ENCODE measurements at places on chromosomes 3 and 15. TPM values are rescaled to one million over a fixed set of nuclear protein-coding genes. Genes with fewer than 3 reads are reported as not detected.

CPEB1 gene
- 1.3 TPM for total RNA-seq

DNA sequence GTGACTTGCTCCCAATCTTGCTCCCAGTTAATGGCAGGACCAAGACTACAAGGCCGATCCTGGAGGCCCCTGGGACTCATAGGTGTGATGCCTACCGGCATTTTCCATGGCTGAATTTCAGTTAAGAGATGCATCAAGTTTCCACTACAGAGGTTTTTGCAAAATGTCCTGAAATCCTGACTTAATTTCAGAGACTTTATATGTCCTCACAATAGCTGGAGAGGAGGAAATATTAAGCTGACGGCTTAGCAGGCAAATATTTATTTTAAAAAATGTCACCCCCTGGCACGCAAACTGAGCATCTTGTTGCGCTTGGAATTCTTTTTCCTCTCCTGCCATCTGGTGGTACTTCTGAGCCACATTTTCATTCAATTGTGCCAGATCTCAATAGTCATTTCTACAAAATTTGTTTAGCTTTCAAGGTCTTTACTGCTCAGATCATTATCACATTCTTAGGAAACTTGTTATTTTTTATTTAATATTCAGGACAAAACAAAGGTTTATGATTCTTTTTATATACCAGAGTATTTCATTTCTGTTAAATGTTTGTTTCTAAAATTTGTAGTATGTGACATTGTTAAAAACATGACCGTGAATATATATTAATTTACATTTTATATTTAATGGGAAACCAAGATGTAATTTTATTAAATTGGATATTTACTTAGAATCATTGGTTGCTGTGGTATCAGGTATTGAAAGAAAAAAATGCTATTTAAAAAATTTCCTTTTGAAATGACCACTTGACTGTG lies 189.2 kb upstream of the THRB start:
- no peaks in the 10 kb centered on the region for H3K36me3 ChIP-seq
- DNase-seq = peak; percentile 65
- no peaks in the 10 kb centered on the region for H3K4me1 ChIP-seq
- no peaks in the 10 kb centered on the region for H3K27me3 ChIP-seq

DNA sequence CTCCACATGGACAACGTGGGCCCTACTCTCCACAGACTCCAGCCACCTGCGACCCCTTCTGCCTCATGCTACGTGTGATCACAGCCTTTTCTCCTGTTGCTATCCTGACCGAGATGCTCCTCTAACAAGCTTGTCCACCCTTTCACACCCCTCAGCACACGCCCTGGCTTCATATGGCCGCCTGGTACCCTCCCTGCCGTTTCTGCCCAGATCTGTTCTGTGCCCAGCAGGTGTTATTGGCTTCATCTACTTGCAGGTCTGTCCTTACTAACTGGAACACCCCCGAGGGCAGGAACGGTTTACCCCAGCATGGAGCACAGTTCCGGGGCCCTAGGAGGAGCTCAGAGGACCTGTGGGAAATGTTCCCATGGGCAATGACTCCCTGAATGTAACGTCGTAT lies 9.9 kb downstream of the CHAC1 start:
- no peaks in the 10 kb centered on the region for H3K27me3 ChIP-seq
- no peaks in the 10 kb centered on the region for H3K36me3 ChIP-seq
- no peak overlapping the region for H3K27ac ChIP-seq
- H3K4me1 ChIP-seq = peaks cover 6% of the 10 kb centered on the region
- H3K4me3 ChIP-seq = no peak overlapping the region

DNA sequence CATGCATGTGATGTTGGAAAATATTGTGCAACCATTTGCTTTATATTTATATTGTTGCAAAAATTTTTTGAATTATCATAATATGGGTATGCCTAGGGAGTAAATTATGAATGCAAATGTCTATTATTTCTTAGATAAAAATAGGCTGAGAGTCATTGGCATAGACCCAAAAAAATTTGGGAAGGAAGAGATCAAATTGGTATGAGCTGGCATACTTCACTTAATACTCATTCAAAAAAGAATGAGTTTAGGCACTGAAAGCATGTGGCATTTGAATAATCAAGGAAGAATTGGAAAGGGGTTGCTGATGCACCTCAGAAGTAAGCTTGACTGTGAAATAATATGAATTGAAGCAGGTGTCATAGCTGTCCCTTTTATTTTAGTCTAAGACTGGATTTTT lies 764.0 kb upstream of the DPPA4 start:
- H3K27ac ChIP-seq = no peak overlapping the region
- H3K36me3 ChIP-seq = no peaks in the 10 kb centered on the region
- H3K27me3 ChIP-seq = no peaks in the 10 kb centered on the region
- no peak overlapping the region for H3K4me3 ChIP-seq

- H3K27ac ChIP-seq = no peak overlapping the region
- no peaks in the 10 kb centered on the region for H3K27me3 ChIP-seq
- H3K4me3 ChIP-seq = no peak overlapping the region
- no peak for DNase-seq
Measured at GRCh38 chr15:32901192-32901591, 183.4 kb downstream of the GREM1 start.

GRCh38 chr15:86725628-86726027 lies 646.0 kb downstream of the AGBL1 start:
- no peaks in the 10 kb centered on the region for H3K36me3 ChIP-seq
- DNase-seq = no peak
- H3K4me1 ChIP-seq = no peaks in the 10 kb centered on the region
- H3K27ac ChIP-seq = no peak overlapping the region
- H3K27me3 ChIP-seq = no peaks in the 10 kb centered on the region

DNA sequence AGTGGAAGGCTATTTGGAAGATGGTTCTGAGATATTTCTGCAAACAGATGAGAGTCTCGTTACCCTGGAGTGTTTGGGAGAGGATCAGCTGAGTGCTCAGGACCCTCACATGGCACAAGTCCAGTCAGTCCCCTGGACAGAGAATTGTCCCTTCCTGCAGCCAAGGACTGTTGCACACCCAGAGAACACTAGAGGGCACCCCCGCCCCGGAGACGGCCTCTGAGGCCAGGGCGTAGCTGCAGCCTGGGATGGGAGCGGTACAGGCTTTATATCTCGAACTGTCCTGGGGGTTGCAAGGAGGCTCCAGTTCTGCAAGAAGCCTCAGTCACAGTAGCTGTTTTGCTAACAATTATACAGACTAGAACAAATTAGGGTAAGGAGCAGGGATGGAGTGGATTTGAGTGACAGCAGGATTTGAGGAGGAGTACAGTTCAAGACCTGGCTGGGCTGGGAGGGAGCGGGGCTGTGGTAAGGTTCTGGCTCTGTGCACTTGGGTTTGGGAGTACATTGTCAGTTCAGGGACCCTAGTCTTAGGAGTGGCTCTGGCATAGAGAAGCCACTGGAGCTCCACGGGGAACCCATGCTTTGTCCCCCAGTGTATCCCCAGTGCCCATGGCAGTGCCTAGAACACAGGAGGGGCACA lies 67.6 kb upstream of the HACD2 start:
- H3K27ac ChIP-seq = peak overlapping the region; percentile 64
- H3K27me3 ChIP-seq = no peaks in the 10 kb centered on the region
- DNase-seq = peak; percentile 86
- no peak overlapping the region for H3K4me3 ChIP-seq

GRCh38 chr3:13276438-13277195 lies 143.5 kb downstream of the NUP210 start:
- H3K27ac ChIP-seq = no peak overlapping the region
- H3K36me3 ChIP-seq = no peaks in the 10 kb centered on the region
- no peaks in the 10 kb centered on the region for H3K27me3 ChIP-seq
- peak; percentile 49 for DNase-seq

GRCh38 chr15:45249125-45249780 lies 2.8 kb upstream of the SLC28A2 start:
- H3K27ac ChIP-seq = no peak overlapping the region
- no peak for DNase-seq
- no peaks in the 10 kb centered on the region for H3K27me3 ChIP-seq
- no peaks in the 10 kb centered on the region for H3K36me3 ChIP-seq
- H3K4me3 ChIP-seq = no peak overlapping the region

- no peak for DNase-seq
- no peaks in the 10 kb centered on the region for H3K27me3 ChIP-seq
- H3K4me3 ChIP-seq = no peak overlapping the region
- H3K27ac ChIP-seq = no peak overlapping the region
Measured at GRCh38 chr3:16189201-16189600, 14.7 kb downstream of the GALNT15 start.

DNA sequence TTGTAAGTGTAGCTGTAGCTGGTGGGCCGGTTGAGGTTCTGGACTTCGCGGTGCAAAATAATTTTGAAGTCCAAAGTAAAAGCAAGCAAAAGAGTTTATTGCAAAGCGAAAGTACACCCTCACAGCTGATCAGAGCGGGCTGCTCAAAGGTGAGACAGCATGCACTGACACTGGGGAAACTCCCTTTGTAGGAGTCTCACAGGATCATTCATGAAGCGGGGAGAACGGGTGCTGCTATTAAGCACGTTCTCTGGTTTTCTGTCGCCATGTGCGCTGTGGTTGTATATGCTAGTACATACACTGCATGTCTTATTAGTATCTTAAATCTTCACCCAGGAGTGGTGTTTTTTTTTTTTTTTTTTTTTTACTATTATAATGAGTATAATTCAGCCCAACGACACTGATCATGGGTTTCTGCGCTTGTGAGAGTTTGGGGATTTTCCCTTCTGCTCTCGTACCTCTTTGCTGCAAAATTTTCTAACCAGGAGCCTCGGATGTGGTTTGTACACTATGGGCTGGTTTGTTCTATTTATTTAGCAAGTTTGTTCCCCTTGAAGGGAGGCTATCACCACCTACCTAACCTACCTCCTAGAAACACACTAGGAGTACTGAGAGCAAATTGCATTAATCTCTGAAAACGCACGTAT lies 1.4 kb upstream of the AP4E1 start:
- H3K36me3 ChIP-seq = peaks cover under 1% of the 10 kb centered on the region
- H3K27ac ChIP-seq = peak overlapping the region; percentile 92
- DNase-seq = no peak
- H3K4me3 ChIP-seq = peak overlapping the region; percentile 93

DNA sequence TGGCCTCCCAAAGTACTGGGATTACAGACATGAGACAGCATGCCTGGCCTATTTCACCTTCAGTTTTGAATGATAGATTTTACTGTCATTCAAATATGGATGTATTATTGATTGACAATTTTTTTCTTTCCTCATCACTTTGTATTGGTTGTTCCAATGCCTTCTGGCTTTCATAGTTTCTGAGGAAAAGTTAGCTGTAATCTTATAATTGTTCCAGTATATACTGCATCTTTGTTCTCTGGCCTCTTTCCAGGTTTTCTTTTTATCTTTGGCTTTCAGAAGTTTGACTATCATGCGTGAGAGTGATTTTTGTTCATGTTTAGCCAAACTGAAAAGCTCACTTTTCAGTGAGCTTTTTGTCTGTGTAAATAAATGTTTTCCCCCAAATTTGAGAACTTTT lies 157.1 kb downstream of the RSRC1 start:
- no peak for DNase-seq
- H3K4me1 ChIP-seq = no peaks in the 10 kb centered on the region
- no peak overlapping the region for H3K4me3 ChIP-seq
- no peaks in the 10 kb centered on the region for H3K36me3 ChIP-seq
- no peak overlapping the region for H3K27ac ChIP-seq

- DNase-seq = no peak
- no peaks in the 10 kb centered on the region for H3K4me1 ChIP-seq
- no peak overlapping the region for H3K4me3 ChIP-seq
- no peaks in the 10 kb centered on the region for H3K27me3 ChIP-seq
- no peak overlapping the region for H3K27ac ChIP-seq
Measured at GRCh38 chr15:75554717-75555116, 24.4 kb downstream of the PTPN9 start.

DNA sequence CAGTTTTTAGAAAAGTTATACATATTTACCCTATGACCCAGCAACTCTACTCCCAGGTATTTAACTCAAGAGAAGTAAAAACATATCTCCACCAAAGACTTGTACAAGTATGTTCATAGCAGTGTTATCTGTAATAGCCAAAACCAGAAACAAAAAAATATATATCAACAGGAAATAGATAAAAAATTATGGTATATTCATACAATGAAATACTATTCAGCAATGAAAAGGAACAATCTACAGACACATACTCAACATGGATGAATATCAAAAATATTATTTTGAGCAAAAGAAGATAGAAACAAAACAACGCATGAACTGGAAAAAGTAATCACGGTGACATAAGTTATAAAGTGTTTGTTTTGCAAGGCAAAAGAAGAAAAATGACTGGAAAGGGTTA lies 72.4 kb downstream of the VPS13C start:
- no peaks in the 10 kb centered on the region for H3K27me3 ChIP-seq
- H3K27ac ChIP-seq = no peak overlapping the region
- DNase-seq = no peak
- H3K4me3 ChIP-seq = no peak overlapping the region
- H3K4me1 ChIP-seq = no peaks in the 10 kb centered on the region
- H3K36me3 ChIP-seq = peaks cover 78% of the 10 kb centered on the region

GRCh38 chr15:67722030-67722817 lies 103.1 kb upstream of the SKOR1 start:
- no peaks in the 10 kb centered on the region for H3K27me3 ChIP-seq
- H3K36me3 ChIP-seq = no peaks in the 10 kb centered on the region
- DNase-seq = no peak
- H3K27ac ChIP-seq = no peak overlapping the region

DNA sequence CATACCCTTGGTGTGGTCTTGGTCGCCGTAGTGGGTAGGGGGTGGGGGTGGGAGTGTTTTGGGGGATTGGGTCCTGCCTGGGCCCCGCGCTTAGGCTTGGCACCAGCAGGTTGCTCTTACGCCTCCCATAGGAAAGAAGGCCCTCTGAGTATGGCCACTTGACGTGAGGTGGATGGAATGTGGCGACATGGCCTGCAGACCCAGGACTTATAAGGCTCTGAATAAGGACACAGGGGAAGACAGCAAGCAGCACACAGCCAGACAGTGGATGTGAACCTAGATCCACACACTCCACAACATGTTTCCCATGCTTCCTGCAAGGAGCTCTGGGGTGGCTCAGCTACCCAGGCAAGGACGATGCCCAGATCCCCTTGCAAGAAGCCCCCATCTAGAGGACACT lies 12.4 kb downstream of the RBPMS2 start:
- no peaks in the 10 kb centered on the region for H3K4me1 ChIP-seq
- H3K36me3 ChIP-seq = no peaks in the 10 kb centered on the region
- no peak overlapping the region for H3K4me3 ChIP-seq
- H3K27me3 ChIP-seq = no peaks in the 10 kb centered on the region

ERC2 gene
- 2.7 TPM for total RNA-seq

GRCh38 chr3:101725194-101725889 lies 928 bp downstream of the CEP97 start:
- peak overlapping the region; percentile 53 for H3K27ac ChIP-seq
- H3K4me3 ChIP-seq = peak overlapping the region; percentile 74
- peak; percentile 53 for DNase-seq
- peaks cover 4% of the 10 kb centered on the region for H3K4me1 ChIP-seq
- no peaks in the 10 kb centered on the region for H3K36me3 ChIP-seq
- H3K27me3 ChIP-seq = no peaks in the 10 kb centered on the region

DNA sequence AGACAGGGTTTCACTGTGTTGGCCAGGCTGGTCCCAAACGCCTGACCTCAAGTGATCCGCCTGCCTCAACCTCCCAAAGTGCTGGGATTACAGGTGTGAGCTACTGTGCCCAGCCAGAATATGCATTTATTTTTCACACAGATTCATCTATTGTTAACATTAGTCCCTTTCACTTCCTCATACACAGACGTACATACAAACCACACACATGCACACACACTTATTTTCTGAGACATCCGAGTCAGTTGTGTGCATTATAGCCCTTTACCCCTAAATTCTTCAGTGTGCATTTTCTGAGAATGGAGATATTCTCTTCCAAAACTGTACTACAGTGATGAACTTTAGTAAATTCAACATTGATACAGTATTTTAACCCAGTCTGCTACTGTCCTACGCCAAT lies 15.0 kb upstream of the MEX3B start:
- no peak overlapping the region for H3K4me3 ChIP-seq
- no peak for DNase-seq
- no peaks in the 10 kb centered on the region for H3K36me3 ChIP-seq
- no peak overlapping the region for H3K27ac ChIP-seq
- no peaks in the 10 kb centered on the region for H3K4me1 ChIP-seq
- peaks cover 11% of the 10 kb centered on the region for H3K27me3 ChIP-seq
